Activated CD4-positive, alpha-beta T cell treated with anti-CD3 and anti-CD28 coated beads, Interleukin-2, amount 10 ng/mL, durations not matched to agents 24 days and 14 days (primary cell): ENCODE measurements at places on chromosomes 5 and 9. TPM values are rescaled to one million over a fixed set of nuclear protein-coding genes. Genes with fewer than 3 reads are reported as not detected.

The NDUFAF2 gene
- total RNA-seq, result 38.0 and 39.5 TPM in 2 replicates

- DNase-seq, result no peak
Measured at GRCh38 chr9:80561526-80561925, 989.8 kb downstream of the TLE4 start.

DNA sequence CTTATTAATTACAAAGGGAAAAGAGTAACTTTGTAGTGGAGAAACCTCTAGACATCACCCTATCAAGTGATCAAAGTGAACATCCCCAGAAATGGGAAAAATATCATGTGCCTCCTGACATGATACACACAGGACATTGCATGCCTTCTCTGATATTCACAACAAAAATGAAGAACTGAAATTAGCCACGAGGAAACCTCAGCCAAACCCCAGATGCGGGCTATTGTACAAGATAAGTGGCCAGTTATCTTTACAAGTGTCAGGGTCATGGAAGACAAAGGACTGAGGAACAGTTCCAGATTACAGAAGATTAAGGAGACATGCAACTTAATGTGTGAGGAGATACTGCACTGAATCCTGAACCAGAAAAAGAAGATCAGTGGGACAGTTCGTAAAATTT is 23.8 kb upstream of the NPM1 start:
- DNase-seq, result no peak

GRCh38 chr9:93231121-93231694 is 47.3 kb downstream of the WNK2 start:
- DNase-seq, result no peak

DNA sequence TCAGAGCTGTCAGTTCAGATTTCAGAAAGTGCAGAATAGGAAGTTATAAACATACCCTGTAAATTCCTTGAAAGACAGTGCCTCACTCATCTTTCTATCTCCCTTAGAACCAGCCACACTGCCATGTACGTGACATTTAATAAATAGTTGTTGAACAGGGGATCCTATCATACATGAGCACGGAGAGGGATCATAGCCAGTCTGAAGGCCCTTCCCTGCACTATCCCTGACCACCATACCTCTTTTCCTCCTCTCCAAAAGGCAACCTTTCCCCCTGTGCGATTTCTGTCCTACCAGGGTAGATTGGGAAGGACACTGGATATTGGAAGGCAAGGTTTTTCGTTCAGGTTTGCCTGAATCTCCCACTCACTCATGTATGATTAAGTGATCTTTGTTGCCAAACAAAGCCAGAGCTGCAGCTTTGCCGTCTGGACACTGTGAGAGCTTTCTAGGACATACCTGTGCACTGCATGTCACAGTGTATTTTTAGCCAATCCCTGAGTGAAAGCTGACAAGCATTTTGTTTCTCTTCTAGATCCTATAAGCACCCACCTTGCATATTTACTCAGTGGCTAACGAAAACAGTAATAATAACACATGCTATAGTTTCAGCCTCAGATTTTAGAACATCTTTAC is 986.5 kb upstream of the WWC1 start:
- DNase-seq, result no peak

- DNase-seq, result peak; percentile 29
Measured at GRCh38 chr5:123278284-123278683, 144.9 kb downstream of the CEP120 start.
